ENCODE measurements at places on chromosomes 2 and 18.

DNA sequence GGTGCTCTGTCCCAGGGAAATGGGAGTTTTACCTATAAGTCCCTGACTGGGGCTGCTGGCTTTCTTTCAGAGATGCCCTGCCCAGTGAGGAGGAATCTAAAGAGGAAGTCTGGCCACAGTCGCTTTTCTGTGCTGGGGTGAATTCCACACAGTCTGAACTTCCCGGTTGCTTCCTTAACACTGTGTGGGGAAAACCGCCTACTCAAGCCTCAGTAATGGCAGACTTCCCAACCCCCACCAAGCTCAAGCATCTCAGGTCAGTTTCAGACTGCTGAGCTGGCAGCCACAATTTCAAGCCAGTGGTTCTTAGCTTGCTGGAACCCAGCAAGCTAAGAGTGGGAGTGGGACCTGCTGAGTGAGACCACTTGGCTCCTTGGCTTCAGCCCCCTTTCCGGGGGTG, 54.9 kb downstream of the NUP35 start:
- no peak for DNase-seq

- DNase-seq, result no peak
These were observed 170.1 kb downstream of the HAUS1 start for GRCh38 chr18:46274266-46274665.

DNA sequence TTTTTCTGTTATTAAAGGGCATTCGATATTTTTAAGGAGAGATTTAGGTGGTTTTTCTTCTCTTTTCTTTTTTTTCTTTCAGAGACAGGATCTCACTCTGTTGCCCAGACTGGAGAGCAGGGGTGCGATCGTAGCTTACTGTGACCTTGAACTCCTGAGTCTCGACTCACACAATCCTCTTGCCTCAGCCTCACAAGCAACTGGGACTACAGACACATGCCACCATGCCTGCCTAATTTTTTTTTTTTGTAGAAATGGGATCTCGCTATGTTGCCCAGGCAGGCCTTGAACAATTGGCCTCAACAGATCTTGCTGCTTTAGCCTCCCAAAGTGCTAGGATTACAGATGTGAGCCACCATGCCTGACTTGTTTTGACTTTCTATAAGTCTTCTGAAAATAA, 26.3 kb downstream of the PMAIP1 start:
- no peak for DNase-seq

GRCh38 chr2:38438133-38438882, 61.2 kb upstream of the ATL2 start:
- no peak for DNase-seq

- DNase-seq, result no peak
These were observed 511.4 kb downstream of the KCNJ3 start for GRCh38 chr2:155209696-155210450.

- no peak for DNase-seq
These were observed 255.3 kb downstream of the NR4A2 start for GRCh38 chr2:156077041-156077742.

- DNase-seq, result no peak
These were observed 4.9 kb downstream of the FKBP1B start for GRCh38 chr2:24054366-24055010.

GRCh38 chr2:238513346-238513745, 86.6 kb downstream of the ASB1 start:
- DNase-seq, result no peak

DNA sequence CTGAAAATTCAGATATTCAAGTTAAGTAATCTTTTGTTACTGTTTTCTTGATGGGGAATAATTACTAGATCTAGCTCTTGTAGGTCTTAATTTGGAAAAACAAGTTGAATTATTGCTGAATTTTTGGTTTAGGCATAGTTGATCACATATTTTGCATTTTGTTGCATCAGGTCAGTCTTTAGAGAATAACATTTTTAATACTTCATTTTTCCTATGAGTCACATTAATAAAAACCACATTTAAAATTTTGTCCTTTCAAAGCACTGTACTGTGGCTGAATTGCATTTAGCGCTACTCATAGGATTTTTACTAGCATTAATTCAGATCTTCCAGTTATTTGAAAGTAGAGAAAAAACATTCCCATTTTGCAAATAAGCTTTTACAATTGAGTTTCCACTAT, 23.2 kb downstream of the MAP4K4 start:
- no peak for DNase-seq

DNA sequence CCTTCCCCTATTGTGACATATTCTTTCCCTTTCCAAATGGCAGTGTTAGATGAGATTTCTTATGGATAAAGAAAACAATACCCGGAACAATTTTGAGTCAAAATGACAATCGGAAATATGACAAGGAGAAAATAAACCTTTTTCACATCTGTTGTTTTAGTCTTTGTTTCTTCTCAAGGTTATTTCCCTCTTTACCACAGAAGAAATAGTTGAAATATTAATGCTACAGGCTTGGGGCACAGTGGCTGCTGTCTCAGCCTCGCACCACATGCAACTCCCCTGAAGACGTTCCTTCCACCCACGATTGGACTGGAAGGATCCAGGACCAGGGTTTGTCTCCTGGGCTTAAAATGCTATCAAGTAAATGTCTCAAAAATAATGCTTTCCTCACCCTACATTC, 77.6 kb downstream of the FHOD3 start:
- DNase-seq, result no peak

DNA sequence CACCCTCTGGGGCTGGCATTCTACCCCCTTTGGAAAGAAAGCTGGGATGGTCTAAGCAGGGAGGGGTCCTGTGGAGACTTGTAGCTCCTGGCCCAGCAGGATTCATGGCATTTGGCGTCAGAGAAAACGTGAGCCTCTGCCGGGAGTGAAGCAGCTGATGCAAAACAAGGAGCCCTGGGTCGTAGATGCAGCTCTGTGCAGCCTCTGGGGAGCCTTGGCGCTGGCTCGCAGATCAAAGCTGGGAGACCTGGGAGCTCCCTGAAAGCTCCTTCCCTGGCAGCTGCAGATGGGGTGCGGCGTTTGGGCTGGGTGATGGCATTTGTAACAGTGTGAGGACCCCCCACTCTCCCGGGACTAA, 148.3 kb downstream of the KLHL29 start:
- DNase-seq, result no peak

- DNase-seq, result peak; percentile 59
These were observed 156.2 kb downstream of the HRH4 start for GRCh38 chr18:24616653-24617052.

GRCh38 chr2:211281430-211282073, 725.2 kb downstream of the CPS1 start:
- DNase-seq, result no peak

DNA sequence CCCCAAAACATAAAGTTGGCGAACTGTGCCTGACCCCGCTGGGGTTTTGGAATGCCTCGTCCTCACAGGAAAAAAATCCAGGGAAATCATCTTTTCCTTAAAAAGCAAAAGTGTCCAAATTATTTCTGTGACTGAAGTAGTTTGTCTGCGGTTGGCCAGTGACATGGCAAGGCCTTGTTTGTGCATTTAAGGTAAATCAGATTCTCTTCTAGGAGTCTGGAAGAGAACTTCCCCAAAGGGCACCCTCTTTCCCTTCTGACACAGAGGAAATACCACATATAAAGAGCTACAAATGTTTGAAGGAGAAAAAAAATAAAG, 737 bp upstream of the CYB5A start:
- DNase-seq, result no peak

- DNase-seq, result no peak
These were observed 129.1 kb downstream of the NDUFA10 start for GRCh38 chr2:239896075-239896474.

GRCh38 chr18:7541835-7542234, 25.3 kb upstream of the PTPRM start:
- DNase-seq, result no peak

GRCh38 chr2:112144966-112145365, 6.8 kb downstream of the FBLN7 start:
- no peak for DNase-seq

- no peak for DNase-seq
These were observed 48.6 kb downstream of the SLC8A1 start for GRCh38 chr2:40403233-40403836.

DNA sequence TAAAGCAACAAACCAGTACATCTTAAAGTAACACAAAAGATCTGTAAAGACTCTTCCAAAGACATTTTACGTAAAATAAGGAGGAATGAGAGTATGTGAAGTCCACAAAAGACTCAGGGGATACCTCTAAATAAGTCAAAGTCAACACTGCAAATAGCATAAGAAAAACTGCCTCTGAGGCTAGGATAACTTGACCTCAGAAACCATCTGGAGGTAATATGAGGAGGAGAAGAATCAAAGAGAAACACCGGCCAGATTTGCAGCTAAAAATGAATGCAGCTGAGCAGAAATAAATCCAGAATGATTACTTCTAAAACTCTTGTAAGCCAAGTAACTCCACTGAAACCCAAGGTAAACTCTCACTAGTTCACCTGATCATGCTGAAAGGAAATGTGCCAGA, 52.2 kb upstream of the ERMN start:
- no peak for DNase-seq

- no peak for DNase-seq
These were observed 14.3 kb upstream of the NOL10 start for GRCh38 chr2:10704034-10704594.
